ENCODE measurements at places on chromosomes 2 and 18. TPM values are rescaled to one million over a fixed set of nuclear protein-coding genes. Genes with fewer than 3 reads are reported as not detected.

The SLC39A10 gene
- total RNA-seq, result 50.7 TPM

The QPCT gene
- total RNA-seq, result 28.8 TPM

DNA sequence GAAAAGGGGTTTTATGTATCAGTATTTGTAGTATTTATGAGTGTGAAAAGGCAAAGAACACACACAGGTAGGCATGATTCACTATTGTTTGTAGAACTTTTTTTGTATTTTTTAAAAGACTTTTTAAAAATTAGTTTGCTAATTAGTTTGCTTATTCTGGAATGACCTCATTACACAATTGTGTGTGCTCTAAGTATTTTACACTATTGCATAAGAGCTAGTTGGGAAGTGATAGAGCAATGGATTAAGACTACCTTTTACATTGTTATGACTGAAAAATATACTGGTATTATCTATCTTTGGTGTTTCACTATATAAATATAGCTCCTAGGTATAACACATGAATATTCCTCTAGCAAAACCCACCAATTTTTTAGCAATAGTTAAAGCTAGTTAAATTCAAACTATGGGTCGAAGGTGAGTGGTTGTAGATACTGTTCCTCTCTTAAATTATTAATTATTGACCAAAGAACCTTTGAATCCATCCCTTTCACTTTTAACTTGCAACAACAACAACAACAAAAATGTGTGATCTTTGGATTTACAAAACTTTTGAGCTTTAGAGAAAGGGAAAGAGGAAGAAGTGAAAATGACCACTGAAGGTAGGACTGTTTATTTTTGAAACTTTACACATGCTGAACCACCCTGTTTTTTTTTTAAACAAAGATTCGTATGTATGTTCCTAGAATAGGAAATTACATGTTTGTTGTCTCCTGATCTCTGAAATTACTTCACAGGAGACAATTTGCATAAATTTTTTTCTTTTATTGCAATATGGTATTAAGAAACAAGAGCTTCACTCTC is 18.7 kb downstream of the ITPRID2 start:
- DNase-seq, result no peak

The CNGA3 gene
- not detected for total RNA-seq

DNA sequence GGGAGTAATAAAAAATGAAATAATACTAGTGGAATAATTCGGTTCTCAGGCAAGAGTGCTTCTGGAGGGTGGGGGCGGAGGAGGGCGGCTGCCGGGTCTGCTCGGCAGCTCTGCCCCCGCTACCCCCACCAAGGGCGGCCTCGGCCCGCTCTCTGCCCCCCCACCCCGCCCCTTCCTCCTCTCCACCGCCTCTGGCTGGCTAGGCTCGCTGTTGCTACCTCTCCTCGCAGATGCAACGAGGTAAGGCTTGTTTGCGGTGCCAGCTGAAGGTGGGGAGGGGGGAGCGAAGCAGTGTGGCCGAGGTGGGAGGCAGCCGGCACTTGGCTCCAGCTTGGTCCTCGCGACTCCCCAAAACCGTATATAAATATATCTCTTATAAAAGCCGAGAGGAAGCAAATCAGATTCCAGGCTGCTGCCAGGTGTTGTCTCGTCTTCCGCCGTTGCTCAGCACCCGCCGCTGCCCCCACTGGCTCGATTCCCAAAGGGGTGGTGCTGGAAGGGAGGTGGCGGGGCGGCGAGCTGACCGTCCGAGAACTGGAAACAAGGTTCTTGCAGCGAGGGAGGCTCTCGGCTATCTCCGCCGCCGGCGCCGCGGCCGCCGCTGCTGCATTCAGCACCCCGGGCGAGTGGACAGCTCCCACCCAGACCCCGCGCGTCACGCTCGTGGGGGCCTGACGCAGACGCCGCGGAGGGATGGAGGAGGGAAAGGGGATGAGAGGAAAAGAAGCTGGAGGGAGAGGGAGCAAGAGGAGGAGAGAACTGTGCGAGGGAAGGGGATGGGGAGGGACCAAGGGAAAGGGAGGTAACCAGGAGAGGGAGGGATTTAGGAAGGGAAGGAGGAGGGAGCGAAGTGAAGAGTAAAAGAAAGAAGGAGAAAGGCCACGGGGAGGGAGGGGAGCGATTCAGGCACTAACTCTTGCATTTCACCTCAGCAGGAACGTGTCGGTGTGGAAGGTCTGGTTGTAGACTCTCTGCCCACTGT is at the start of gene MARCHF4:
MARCHF4 (minus strand) TSS at position 763 of the 982 bp plus-strand sequence. CDS start 2,223 bp downstream, outside the sequence.
- no peak for DNase-seq

GRCh38 chr2:226622484-226622883 is 177.1 kb downstream of the IRS1 start:
- DNase-seq, result no peak

GRCh38 chr2:128157644-128158043 is 66.6 kb downstream of the UGGT1 start:
- no peak for DNase-seq

The SGPP2 gene
- total RNA-seq, result 1.4 TPM

GRCh38 chr2:157933160-157933920 is 57.2 kb upstream of the ACVR1 start:
- no peak for DNase-seq

DNA sequence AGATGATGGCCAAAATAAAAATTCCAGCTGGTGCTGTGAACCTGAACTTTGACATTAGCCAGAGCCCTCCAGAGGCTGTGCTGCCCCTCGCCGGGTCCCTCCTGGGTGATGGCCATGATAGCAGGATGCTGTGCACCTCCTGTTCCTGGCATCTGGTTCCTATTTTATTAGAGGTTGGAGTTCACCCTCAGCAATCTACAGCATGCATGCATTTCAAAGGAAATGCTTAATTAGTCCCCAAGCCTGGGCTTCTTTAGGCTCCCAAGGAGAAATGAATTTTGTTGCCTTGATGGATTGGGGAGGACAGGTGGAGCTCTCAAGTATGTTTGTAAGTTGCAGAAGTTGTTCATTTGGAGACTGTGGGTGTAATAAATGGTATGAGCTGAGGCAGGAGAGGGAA is 166.9 kb downstream of the GLI2 start:
- no peak for DNase-seq

The ZNF385B gene
- not detected for total RNA-seq

DNA sequence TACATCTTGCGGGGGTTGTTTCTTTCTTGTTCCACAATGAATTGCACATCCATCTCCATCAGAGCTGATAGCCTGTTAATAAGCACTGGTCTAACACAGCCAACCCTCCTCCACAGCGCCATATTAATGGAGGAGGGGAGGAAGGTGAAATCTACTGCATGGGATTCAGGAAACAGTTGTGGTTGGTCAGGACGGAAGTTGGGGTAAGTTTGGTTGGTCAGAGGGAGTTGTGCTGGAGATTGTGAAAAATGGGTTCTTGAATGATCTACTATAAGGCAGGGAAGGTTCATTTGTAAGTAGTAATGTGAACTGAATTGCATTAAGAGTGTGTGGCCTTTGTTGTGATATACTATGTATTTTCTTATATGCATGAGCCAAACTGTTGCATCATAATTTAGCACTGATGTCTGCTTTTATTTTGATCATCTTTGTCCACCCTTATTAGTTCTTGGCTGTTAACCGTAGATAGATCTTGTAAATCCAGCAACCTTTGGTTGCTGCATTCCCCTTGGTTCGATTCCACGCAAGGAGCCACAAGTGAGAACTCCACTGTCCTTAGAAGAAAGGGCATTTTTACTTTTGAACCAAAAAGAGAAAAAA is 150.6 kb upstream of the MAPRE2 start:
- DNase-seq, result no peak

The VRK2 gene
- total RNA-seq, result 24.6 TPM

- DNase-seq, result no peak
Observed at GRCh38 chr18:70981400-70982140, 692.7 kb downstream of the SOCS6 start.

The MALL gene
- total RNA-seq, result 94.9 TPM

The BOLL gene
- not detected for total RNA-seq

- no peak for DNase-seq
Observed at GRCh38 chr18:21345840-21346239, 103.8 kb downstream of the GREB1L start.

The FEV gene
- not detected for total RNA-seq

Data from glomerular endothelial cell (primary cell).